ENCODE measurements at places on chromosomes 16 and 17. TPM values are rescaled to one million over a fixed set of nuclear protein-coding genes. Genes with fewer than 3 reads are reported as not detected.
A peak's percentile ranks its signal among the peaks of the same experiment; 100 is the strongest.

The KSR1 gene
- total RNA-seq: 9.4 TPM

The RNF227 gene
- 0.55 TPM for total RNA-seq

DNA sequence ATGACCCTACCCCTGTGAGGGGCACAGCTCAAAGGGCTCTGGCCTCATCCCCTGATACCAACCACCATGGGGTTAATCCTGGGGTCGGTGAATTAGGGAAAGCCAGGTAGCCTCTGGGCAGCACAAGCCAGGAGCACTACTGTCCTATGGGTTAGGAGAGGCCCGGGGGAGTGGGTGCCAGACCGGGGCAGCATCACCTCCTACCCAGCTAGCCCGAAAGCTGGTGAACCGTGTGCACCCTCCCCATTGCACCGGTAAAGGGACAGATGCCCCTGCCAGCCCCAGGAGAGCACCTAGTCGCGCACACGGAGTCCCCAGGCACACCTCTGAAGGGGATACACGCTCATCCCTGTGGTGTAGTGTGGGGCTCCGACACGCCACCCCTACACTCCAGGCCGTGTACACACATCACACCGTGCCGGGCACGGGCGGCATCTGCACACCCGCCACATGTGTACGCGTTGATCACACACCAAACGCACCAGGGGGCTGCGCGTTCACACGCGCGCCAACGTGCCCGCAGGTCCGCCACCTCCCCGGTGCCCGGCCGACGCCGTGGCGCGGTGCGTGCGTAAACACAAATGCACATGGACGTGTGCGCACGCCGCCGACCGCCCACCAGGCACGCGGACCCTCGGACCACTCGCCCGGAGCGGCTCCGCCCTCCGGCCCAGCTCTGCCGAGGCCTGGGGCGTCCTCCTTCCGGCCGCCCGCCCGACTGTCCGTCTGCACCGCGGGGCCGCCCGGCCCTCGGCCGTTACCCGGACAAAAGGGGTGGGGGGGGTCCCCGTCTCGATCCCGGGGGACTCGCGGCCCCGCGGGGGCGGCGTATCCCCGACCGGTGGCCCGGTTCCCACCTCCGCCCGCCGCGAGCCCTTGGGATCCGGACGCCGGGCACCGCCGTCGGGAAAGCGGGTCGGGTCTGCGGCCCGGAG is 785 bp downstream of the UBALD1 start:
- H3K4me3 ChIP-seq: peak overlapping the region; percentile 99
- DNase-seq: no peak
- no peaks in the 10 kb centered on the region for H3K36me3 ChIP-seq
- no peaks in the 10 kb centered on the region for H3K4me1 ChIP-seq

DNA sequence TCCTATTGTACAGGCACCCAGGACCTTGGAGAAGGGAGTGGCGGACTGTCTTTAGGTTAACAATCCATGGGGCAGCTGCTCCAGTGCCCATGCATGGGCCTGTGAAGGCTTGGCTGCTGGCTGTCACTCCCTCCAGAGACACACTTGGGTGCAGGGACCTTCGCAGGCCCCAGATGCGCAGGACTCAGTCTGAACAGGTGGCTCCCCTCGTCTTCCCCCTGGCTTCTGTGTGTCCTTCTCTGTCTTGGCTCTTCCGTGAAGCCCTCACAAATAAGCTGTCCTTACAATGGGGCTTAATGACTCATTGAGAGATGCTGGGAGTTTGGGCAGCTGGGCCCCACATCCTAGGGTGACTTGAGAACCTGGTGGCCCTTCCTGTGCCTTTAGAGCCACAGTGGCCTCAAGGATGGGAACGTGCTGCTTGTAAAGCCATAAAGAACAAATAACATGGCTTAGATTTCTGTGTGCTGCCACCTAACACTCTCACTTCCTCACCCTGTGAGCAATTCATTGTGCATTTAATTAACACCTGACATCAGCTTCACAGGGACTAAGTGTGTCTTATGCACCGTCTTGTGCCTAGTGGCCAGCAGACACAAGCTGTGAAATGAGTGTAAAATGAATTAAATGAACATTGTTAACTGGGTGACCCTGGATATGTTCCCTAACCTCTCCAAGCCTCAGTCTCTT is 340.7 kb downstream of the SNX29 start:
- no peaks in the 10 kb centered on the region for H3K27me3 ChIP-seq
- H3K36me3 ChIP-seq: no peaks in the 10 kb centered on the region
- H3K4me1 ChIP-seq: no peaks in the 10 kb centered on the region
- H3K4me3 ChIP-seq: no peak overlapping the region

GRCh38 chr16:9095656-9096397 is 4.4 kb downstream of the HAPSTR1 start:
- H3K4me3 ChIP-seq: no peak overlapping the region
- H3K36me3 ChIP-seq: no peaks in the 10 kb centered on the region
- H3K4me1 ChIP-seq: peaks cover 76% of the 10 kb centered on the region
- no peak overlapping the region for H3K27ac ChIP-seq
- no peak for DNase-seq
- H3K27me3 ChIP-seq: no peaks in the 10 kb centered on the region

GRCh38 chr16:50479771-50480170 is 68.4 kb upstream of the NKD1 start:
- H3K4me3 ChIP-seq: no peak overlapping the region
- no peaks in the 10 kb centered on the region for H3K36me3 ChIP-seq
- H3K27me3 ChIP-seq: no peaks in the 10 kb centered on the region

The SPATA22 gene
- total RNA-seq: not detected

DNA sequence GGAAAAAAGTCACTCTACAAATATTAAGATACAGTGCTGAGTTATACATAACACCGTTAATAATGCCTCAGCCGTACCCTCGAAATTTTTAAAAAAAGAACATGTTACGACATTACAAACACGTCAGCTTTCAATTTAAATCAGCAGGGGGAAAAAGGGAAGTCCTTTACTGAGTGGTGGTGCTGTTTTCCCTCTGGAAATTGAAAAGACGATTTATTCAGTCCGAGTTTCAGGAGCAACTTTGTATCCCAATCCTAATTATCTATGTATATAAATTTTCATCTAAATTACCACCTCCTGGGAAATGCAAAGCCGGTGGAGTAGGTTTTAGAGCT is 1.3 kb downstream of the NETO2 start:
- H3K36me3 ChIP-seq: no peaks in the 10 kb centered on the region
- DNase-seq: no peak
- peak overlapping the region; percentile 34 for H3K4me3 ChIP-seq

GRCh38 chr17:17605083-17605728 is 13.7 kb upstream of the PEMT start:
- no peaks in the 10 kb centered on the region for H3K27me3 ChIP-seq
- no peaks in the 10 kb centered on the region for H3K4me1 ChIP-seq
- no peak for DNase-seq
- H3K36me3 ChIP-seq: no peaks in the 10 kb centered on the region
